NCI-H526 (cell line): ENCODE measurements at places on chromosomes 2 and 18.

- no peak for DNase-seq
These were observed 954.1 kb downstream of the DSC3 start for GRCh38 chr18:30088238-30089015.

GRCh38 chr2:21759819-21760218 lies 636.1 kb downstream of the TDRD15 start:
- DNase-seq, result no peak

DNA sequence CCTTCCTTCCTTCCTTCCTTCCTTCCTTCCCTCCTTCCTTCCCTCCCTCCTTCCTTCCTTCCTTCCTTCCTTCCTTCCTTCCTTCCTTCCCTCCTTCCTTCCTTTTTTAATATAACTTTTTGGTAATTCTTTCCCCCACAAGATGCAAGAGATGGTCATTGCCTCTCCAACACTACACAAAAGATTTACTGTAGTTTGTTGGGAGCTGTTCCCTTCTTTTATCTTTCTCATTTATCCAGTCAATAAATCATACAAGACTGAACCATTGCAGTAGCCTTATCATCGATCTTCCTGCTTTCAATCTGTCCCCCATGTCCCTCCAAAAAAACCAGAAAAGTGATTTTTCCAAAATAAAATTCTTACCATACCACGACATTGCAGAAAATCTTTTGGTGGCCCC lies 8.2 kb downstream of the APCDD1 start:
- no peak for DNase-seq

DNA sequence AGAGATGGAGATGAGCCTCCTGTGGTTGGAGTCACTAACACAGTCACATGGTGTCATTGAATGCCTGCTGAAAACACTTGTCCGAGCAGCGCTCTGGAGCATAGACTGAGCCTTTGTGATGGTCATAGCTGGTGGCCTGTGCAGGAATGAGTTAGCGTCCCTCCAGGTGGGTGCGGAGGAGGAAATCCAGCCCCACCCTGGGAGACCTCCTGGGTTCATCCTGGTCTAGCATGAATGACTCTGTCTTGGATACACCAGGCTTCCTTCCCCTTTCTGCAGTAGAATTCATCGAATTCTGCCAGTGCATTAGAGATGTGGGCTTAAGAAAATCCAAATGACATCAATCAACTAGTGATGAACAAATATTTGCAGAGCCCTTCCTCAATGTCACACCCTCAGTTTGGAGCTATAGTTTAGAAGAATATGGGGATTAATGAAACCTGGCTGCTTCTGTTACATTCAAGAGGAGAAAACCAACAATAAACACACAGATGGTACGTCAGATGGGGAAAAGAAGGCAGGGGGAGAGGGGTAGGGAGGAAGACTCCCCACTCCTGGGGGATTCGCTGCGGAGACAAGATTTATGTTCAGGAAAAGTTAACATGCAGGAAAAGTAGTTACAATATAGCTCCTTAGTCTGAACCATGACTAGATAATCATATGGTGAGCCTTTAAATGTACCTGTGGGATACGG lies 136.7 kb downstream of the DDX1 start:
- no peak for DNase-seq

DNA sequence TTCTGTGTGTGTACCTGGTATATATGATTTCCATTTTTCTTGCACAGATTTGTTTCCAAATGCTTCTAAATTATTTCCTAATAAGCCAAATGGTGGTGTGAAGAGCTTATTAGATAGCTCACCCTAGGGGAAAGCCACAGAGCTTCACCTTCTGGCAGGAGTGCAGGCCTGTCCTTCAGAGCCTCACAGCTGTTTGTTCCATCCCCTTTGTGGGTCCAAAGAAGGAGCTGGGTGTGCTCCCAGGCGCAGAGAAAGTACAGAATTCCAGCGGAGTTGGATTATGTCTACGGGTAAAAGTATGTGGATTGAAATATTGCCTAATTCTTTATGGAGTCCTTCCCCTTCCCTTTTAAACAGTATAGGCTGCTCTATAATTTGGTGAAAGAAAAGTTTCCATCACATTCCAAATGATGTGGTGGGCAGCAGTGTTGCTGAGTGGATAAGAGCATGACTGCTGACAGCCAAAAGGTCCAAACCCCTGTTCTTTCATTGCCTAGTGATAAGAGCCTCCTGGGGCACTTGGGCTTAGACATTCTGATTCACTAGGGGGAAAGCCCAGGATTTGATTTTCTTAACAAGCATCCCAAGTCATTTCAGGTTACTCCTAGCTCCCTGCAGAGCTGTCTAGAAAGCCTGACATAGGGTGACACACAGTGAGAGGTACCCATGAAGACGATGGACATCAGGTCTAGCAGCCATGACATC lies 86.6 kb downstream of the WDSUB1 start:
- DNase-seq, result no peak

- no peak for DNase-seq
These were observed 73.8 kb downstream of the HDAC4 start for GRCh38 chr2:239326831-239327535.

DNA sequence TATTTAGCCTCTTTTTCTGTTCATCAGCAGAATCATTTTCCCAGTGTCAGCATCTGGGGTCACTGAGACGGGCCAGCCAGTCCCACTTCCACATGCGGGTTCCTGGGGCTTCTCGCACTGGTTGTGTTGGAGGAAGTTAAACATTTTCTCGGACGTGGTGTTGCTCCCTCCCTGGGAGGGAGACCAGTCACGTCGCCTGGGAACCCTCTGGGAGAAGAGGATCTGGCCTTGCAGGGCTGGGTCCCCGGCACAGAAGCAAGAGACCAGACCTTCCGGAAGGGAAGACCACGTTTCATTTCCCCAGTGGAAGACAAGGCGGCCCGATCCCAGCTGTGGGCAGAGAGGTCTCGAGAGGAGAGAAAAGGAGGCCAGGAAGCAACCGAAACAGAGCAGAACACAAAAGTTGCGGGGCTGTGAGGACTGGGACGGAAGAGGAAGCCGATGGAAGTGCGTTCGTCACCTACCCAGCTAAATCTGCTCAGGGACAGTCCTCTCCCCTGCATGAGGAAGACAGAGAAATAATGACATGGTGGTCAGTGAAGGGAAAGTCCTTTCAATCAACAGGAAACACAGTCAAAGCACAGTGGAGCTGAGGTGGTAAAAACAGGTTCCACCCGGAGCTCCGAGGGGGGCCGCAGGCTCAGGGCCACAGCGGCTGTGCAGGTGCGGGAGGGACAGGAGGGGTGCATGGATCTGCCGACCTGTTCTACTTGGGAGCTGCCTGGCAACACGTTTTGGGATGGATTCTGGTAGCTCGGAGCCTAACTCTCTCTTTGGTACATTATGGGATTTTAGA lies 144.4 kb downstream of the MBP start:
- DNase-seq, result no peak

DNA sequence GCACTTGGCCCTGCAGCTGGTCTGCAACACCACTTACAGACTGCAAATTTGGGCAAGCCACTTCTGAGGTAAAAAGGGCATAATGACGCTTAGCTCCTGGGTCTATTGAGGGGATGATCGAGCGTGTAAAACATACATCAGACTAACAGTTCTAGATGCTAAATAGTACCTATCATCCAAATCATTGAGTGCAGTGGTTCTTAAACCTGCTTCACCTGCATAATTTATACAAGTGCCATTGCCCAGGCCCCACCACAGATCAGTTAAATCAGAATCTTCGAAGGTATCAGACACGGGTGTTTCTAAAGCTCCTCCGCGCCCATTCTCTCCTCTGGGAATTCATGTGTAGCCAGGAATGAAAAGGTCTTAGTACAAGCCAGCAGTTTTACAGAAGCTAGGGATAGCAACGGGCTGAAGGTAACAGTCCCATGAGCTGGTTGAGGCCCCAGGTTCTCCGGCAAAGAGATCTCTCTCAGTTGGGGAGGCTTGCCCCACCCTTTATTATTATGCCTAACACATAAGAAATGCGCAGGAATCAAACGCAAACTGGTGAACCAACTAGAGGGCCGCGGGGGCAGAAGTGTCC lies 737 bp upstream of the RNF181 start:
- no peak for DNase-seq

DNA sequence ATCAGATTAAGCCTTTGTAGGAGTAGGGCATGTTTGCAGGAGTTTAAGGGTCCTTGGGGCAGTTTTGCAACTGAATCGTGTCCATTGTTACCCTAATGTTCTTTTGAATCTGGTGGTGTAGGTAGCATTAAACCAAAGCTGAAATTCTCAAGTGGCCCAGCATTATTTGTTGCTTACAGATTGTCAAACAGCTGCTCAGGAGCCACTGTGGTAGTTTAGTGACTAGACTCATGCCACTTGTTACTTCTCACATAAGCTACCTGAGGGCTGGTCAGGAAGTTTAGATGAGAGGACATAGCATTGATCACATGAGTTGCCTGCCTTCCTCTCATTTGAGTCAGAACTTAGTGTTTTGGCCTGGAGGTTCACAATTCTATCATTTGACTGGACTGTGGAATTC lies 157.6 kb downstream of the HAUS1 start:
- DNase-seq, result no peak

- peak; percentile 51 for DNase-seq
These were observed 100.1 kb downstream of the WDPCP start for GRCh38 chr2:63488118-63488713.

- DNase-seq, result no peak
These were observed 99.5 kb downstream of the USP40 start for GRCh38 chr2:233466991-233467603.

DNA sequence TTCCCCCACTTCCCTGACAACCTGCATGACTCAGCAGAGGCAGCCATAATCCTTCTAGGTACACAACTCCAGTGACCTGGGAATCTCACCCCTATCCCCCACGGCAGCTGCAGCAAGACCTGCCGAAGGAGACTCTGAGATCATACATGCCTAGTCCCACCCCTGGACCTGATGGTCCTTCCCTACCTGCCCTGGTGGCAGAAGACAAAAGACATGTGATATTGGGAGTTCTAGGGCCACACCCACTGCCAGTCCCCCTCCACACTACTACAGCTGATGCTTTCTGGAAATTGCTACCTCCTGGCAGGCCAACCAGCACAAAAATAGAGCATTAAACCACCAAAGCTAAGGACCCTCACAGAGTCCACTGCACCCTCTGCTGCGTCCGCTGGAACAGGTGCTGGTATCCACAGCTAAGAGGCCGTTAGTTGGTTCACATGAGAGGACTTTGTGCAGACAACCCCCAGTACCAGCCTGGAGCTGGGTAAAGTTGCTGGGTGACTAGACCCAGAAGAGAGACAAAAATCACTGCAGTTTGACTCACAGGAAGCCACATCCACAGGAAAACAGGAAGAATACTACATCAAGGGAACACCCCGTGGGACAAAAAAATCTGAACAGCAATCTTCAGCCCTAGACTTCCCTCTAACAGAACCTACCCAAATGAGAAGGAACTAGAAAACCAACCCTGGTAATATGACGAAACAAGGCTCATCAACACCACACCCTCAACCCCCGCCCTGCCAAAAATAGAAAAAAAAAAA lies 12.5 kb downstream of the MARCO start:
- DNase-seq, result no peak

GRCh38 chr18:59629894-59630293 lies 67.3 kb downstream of the CCBE1 start:
- no peak for DNase-seq

DNA sequence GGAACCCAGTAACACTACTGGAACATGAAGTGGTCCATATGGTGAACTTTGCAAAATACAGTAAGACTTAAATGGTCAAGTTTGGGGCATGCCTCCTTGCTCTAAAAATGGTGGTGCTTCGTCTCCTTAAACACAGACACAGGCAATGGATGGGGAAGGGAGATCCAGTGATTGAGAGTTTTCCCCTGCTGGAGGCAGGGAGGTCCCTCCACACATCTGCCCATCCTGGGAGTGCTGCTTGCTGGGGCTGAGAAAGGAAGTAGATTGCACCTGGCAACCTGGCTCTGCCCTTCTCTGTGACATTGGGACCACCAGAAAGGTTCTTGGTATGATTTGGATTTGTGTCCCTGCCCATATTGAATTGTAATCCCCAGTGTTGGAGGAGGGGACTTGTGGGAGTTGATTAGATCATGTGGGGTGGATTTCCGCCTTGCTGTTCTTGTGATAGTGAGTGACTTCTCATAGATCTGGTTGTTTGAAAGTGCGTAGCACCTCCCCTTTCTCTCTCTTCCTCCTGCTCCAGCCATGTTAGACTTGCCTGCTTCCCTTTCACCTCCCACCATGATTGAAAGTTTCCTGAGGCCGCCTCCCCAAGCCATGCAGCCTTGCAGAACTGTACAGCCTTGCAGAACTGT lies 35.4 kb upstream of the SKOR2 start:
- no peak for DNase-seq

DNA sequence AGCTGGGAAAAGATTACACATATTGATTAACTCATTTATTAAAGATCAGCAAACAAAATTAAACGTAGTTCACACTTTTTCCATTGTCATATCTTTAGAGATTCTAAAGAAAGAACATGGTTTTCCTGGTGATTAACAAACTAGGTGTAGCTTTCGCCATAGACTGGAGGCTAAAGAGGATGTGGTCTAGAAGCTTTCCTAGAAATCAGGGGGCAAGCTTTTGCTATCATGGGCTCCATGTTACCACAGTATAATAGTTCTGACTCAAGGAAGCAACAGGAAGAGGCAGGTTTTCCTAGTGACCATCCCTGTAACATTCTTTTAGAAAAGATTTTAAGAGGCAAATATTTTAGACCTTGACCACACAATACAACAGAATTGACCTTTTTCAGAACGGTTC lies 232.7 kb downstream of the METTL4 start:
- DNase-seq, result no peak

GRCh38 chr2:71922499-71923142 lies 225.0 kb downstream of the CYP26B1 start:
- no peak for DNase-seq

GRCh38 chr2:69203166-69203985 lies 183.7 kb downstream of the GFPT1 start:
- no peak for DNase-seq
